ENCODE measurements at places on chromosomes 5 and 9.

DNA sequence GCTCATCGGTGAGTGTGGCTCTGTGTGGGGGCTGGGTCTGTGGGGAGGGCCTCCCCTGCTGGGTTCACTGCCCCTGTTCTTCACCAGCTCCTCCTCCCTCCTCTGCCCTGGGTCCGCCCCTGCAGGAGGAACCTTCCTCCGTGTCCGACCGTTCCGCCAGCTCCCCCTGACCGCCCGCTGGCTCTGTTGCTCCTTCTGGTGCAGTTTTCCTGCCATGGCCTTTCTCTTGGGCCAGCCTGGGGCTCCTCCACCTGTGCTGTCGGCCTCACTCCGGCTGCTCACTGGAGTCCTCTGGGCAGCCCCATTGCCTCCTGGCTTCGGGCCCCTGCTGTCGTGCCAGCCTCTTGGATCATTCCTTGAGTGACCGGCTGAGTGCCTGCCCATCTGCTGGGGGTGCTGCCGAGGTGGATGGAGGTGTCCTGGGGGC lies 12.3 kb downstream of the RNU6ATAC start:
- DNase-seq: no peak

DNA sequence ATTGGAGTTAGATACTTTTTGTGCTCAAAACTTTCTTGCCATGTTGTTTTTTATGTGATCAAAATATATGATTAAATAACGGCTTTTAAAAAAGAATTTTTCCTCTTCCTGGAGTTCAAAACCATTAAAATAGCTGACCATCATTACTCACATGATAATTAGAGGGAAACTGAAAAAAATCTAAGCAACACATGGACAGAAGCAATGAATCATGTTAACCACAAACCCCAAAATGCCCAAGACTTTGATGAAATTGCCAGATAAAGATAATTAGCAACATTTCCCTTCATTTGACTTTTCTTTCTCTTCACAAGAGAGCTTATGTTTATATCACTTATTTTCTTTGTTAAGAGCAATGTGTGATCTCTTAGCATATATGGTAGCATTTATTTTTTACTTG lies 1294.2 kb downstream of the EFNA5 start:
- no peak for DNase-seq

GRCh38 chr9:75500479-75500878 lies 390.0 kb upstream of the PCSK5 start:
- no peak for DNase-seq

GRCh38 chr9:91465420-91465819 lies 41.8 kb upstream of the NFIL3 start:
- no peak for DNase-seq

DNA sequence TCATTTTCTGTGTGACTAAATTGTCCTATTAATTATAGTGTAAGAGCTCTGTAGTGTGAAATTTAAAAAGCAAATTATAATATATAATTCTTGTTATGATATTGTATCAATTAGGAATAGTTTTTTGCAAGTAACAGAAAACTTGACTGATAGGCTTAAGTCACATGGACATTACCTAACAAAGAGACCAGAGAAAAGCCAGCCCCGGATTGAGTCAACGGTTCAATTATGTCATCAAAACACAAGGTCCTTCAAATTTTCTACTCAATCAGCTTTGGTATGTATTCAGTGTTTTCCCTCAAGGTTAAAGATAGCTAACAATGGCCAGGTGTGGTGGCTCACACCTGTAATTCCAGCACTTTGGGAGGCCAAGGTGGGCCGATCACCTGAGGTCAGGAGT lies 126.7 kb upstream of the PTGER4 start:
- no peak for DNase-seq

DNA sequence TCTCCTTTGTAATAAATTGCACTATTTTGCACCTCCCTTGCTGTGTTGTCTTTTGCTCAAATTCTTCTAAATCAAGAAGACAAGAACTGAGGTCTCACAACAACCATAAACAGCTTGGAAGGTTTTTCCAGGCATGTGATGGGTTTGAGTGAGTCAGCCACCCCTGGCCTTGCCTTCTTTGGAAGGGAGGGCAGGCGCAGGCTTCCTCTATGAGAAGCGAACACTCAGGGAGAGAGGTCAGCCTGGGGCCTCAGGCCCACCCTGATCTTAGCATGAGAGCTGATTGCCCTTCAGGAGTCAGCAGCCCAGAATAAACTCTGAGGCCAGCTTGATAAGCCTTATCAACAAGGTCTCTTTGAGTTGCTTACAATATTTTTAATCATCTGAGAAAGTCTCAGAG lies 31.6 kb downstream of the S1PR3 start:
- DNase-seq: no peak

DNA sequence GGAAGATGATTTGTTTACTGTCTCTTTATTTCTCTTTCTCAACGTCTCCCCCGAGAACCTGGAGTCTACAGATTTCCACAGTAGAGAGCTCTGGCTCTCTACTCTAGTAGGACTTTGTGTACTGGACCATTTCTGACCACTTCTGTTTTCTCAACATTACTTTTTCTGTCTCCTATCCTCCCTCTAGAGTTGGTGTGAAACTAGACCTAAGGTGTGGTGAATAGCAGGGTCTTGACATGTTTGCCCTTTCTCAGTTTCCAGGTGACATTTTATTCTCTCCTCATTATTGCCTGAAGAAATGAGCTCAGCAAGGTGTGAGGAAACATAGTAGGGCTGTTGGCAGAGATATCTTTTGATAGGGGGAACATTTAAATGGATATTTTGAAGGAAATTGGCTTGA lies 62.1 kb upstream of the IL6ST start:
- DNase-seq: no peak

DNA sequence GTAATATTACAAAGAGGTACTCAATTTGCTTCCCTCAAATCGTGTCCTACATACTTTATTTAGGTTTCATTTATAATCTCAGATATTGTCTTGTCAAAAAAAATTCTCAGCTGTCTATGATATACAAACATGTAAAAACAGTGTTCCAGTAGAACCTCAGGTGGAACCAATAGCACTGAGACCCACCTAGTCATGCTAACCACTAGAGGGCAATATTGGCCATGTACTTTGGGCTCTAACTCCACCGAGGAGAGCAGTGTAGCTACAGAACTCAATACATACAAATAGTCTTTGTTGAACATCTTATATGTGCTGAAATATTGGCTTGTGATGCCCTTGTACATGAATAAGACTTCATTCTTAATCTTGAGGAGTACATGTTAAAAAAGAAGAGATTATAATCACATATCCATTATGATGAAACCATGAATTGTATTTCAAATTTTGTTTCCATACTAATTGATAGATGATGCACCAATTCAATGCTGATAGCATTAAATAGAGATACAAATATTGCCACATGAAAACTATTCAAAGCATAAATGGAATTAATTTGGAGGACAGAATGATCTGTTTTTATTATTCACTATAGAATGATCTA lies 71.2 kb upstream of the CNTLN start:
- DNase-seq: peak; percentile 32
